Motor neuron (in vitro differentiated cells): ENCODE measurements at places on chromosomes 13 and 19.

GRCh38 chr19:48739404-48740163 lies 826 bp downstream of the RASIP1 start:
- peak; percentile 9 for ATAC-seq

- ATAC-seq = peak; percentile 44
These were observed 119.6 kb downstream of the RFC3 start for GRCh38 chr13:33937373-33938098.

DNA sequence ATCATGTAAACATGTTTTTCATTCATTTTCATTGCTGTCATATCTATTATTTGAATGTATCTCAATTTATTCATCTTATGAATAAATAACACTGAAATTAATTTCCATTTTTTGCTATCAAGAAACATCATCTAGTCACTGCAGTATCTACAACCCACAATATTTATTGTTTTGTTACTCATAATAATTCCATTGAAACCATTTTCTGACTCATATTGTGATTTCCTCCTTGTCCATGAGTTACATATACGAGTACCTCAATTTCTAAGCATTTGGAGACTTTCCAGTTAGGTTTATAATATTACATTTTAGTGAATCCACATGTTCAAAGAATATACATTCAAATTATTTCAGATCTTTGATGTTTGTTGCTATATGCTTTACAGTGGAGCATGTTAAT lies 1524.0 kb downstream of the SLITRK1 start:
- no peak for ATAC-seq

DNA sequence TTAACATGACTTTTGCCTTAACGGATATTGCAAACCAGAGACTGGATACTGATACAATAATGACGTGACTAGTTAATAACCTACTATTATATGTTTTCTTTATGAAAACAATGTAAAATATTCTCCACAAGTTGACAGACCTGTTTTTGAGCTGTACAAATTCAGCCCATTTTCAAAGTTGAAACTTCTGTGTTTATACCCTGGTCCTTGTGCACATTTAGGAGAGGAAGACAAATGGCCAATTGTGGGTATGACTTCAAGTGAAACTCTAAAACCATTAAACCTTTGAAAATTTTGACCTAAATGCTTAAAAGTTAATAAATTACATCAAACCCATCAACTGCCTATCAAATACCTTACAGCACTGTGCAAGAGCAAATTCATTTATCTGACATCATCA lies 8.9 kb downstream of the SPRY2 start:
- ATAC-seq = no peak

- ATAC-seq = no peak
These were observed 1378.0 kb upstream of the PCDH9 start for GRCh38 chr13:68608147-68608546.

GRCh38 chr13:70708775-70709174 lies 600.5 kb upstream of the KLHL1 start:
- no peak for ATAC-seq

GRCh38 chr19:39265321-39265916 lies 2.8 kb upstream of the IFNL2 start:
- peak; percentile 6 for ATAC-seq

GRCh38 chr19:16258440-16258903 lies 60.8 kb downstream of the AP1M1 start:
- no peak for ATAC-seq

- no peak for ATAC-seq
These were observed 30.1 kb downstream of the DNAJC3 start for GRCh38 chr13:95707035-95707434.

DNA sequence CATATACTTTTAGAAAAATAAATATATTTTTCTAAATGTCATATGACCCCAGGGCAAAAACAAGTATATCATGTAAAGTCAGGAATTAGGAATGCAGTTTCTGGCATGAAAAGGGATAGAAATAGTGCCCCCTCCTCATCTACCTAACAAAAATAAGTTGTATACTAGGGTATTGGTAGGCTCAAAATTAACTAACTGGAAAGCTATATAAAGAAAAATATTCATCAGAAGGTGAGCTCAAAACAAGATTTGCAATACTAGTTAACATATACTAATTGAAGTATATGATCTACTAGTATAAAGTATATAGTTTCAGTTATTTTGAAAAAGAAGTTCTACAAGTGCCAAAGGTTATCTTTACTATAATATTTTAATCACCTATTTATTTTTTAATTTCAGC lies 200.2 kb downstream of the GPC5 start:
- ATAC-seq = no peak

GRCh38 chr19:48137411-48137810 lies 26.8 kb upstream of the PLA2G4C start:
- ATAC-seq = no peak

DNA sequence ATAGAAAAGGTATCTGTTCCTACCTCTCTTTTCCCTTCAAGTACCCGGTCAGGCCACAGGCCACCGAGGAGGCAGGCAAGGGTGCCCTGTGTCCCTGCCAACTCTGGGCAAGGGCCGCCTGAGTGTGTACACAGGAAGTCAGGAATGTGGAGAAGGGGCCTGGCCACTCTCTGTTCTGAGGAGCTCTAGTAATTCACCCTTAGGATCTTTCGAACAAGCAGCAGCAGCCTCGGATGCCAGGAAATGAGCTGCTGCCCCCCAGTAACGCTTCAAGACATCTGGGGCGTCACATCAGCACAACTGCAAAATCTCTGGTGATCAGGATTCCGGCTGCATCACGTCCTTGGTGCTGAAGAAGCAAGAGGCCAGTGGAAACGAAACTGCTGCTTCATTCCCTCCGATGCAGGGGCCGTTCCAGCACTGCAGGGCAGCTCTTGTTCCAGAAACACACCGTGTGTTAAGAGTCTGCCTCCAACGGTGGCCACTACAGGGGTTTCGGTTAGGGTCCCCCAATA lies 2.0 kb downstream of the RAB20 start:
- no peak for ATAC-seq

- ATAC-seq = peak; percentile 57
These were observed 14.0 kb upstream of the URI1 start for GRCh38 chr19:29927944-29928625.

- ATAC-seq = no peak
These were observed 42.7 kb upstream of the ABCC4 start for GRCh38 chr13:95343944-95344343.

- peak; percentile 94 for ATAC-seq
These were observed 9.1 kb downstream of the MAST1 start for GRCh38 chr19:12847159-12848139.

DNA sequence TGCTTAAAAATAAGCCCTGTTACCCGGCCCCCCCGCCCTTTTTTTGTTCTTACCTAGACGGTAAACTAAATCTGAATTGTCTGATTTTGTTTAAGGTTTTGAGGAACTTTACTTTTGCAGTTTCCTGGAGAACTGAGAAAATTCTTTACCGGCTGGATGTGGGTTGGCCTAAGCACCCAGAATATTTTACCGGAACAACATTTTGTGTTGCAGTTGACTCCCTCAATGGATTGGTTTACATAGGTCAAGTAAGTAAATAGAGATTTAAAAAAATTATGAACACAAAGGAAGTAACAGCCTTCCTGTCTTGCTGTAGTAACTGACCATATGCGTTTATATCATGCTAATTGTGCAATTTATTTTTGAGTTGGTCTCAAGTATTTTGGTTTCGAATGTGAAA lies 785 bp downstream of the NHLRC3 start:
- no peak for ATAC-seq

- ATAC-seq = no peak
These were observed 65.9 kb downstream of the CHST8 start for GRCh38 chr19:33687481-33688170.

- peak; percentile 38 for ATAC-seq
These were observed 8.0 kb downstream of the DNASE2 start for GRCh38 chr19:12872941-12873890.

- no peak for ATAC-seq
These were observed 109.9 kb downstream of the RXFP2 start for GRCh38 chr13:31849206-31849605.

- peak; percentile 72 for ATAC-seq
These were observed 12.3 kb downstream of the FGF9 start for GRCh38 chr13:21683034-21683733.

GRCh38 chr13:107299717-107300116 lies 731.8 kb upstream of the ARGLU1 start:
- no peak for ATAC-seq
